ENCODE measurements at places on chromosomes 2 and 18.

GRCh38 chr2:130390460-130391057 lies 34.7 kb downstream of the PTPN18 start:
- DNase-seq = no peak

- no peak for DNase-seq
Observed at GRCh38 chr2:1394709-1395408, 18.4 kb upstream of the TPO start.

DNA sequence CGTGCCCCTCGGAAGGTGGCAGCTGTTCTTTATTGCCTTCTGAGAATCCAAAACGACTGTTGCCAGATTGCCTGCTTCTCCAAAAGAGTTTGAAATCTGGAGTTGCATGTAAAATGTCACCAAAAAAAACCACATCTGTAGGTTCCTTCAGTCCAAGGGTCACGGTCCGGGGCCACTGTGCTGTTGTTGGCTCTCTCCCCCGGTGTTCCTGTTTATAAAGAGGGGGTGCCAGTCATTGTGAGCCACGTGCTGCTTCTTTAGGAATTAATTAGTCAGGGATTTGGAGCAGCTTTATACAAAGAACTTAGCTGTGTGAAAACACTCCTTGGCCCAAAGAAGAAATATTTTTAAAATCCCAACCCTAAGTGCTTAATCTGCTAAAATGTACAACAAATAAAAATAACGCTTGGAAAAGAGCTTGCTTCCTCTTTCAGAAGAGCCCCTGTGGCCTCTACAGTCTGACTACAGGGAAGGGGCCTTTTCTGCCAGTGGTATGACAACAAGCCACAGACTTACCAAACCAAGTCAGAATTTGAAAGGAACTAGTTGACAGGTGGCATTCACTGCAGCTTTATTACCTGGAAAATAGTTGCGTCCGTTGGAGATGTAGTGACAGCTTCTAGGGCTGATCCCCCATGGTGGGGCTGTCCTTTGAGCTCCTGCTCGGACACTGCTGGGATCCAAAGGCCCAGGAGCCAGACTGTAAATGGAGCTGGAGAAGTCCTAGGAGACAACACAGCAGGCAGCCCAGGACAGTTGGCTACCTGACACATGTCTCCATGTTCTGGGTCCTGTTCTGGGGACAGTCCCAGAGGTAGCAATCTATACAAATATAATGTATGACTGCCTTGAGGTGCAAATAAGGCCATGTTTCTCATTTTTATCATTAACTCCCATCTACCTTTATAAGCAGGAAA lies 84.5 kb upstream of the SLC1A4 start:
- DNase-seq = no peak

GRCh38 chr18:45733535-45733934 lies 9.6 kb downstream of the SLC14A1 start:
- no peak for DNase-seq

GRCh38 chr2:205539603-205540002 lies 142.7 kb upstream of the NRP2 start:
- no peak for DNase-seq

GRCh38 chr2:226131299-226131784 lies 668.3 kb downstream of the IRS1 start:
- DNase-seq = no peak

DNA sequence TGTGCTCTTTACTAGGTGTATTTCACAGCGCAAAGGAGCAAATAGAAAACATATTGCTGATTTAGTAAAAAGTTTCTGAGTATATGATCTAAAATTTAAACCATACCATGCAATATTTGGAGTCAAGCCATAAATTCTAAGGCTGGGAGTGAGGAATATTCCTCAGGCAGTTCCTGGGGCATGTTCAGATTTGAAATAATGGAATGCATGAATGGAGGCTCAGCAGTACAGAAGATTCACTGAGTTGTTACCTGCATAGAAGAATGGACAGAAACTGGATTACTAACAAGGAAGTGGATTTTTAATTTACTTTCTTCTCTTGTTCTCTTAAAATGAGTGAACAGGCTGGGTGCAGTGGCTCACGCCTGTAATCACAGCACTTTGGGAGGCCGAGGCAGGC lies 441.0 kb upstream of the MAP2 start:
- no peak for DNase-seq

DNA sequence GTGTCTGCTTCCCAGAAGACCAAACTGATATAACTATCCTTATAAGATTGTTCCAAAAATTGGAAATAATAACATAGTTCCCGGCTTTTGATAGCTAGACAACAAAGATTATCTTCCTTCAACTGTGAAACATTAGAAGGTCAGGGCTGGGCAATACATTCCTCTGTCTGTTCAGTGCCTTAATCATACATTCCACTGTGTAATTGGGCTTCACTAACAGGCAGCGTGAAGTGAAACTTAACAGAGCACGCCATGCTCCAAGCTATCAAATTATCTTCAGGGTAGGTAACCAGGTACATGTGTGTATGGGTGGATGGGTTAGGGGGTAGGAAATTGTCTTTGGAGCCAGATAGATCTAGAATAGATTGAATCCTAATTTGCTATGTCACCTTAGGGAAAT lies 23.5 kb upstream of the ARL5A start:
- peak; percentile 21 for DNase-seq

Measured in A673 (cell line).